ENCODE measurements at places on chromosomes 1 and 21.

DNA sequence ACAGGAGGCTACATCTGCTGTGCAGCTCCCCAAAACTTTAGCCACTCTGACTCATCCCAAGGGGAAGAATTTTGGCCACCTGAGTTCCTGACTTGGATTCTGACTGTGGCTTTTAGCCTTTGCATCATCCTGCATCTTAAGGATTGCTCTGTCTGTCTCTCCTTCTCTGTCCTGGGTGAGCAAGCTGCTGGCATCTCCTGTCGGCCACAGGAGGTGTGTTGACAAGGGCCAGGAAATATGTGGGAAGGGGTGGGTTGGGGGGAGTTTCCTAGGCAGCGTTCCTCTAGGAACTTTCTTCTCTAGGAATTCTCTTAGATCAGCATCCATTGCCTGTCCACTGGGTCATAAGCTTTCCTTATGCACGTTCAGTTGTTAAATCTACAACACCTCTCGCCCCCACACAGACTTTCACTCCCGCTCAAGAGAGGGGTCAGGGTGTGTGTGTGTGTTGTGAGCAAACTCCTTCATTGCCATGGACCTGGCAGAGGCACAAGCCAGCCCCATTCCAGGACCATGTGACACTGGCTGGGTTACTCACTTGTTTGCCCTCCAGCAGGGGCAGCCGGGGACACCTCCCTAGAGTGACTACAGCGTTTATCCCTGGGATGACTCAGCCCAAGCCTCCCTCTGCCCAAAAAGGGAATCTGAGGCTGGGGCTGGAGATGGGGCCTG lies 145.0 kb upstream of the DUSP10 start:
- H3K36me3 ChIP-seq = no peaks in the 10 kb centered on the region
- H3K27me3 ChIP-seq = no peaks in the 10 kb centered on the region
- peaks cover 28% of the 10 kb centered on the region for H3K4me1 ChIP-seq
- H3K27ac ChIP-seq = peak overlapping the region; percentile 72

DNA sequence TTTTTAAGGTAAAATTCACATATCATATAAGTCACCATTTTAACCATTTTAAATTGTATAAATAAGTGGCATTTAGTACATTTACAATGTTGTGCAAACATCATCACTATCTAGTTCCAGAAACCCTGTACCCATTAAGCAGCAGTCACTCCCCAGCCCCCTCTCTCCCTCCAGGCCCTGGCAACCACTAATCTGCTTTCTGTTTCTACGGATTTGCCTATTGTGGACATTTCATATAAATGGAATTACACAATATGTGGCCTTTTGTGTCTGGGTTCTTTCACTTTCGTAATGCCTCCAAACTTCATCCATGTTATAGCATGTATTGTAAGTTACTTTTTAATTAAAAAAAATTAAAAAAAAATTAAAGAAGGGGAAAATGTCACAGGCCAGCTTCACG lies 58.0 kb upstream of the RAB3GAP2 start:
- H3K4me1 ChIP-seq = no peaks in the 10 kb centered on the region
- DNase-seq = no peak
- no peaks in the 10 kb centered on the region for H3K27me3 ChIP-seq
- H3K27ac ChIP-seq = no peak overlapping the region

DNA sequence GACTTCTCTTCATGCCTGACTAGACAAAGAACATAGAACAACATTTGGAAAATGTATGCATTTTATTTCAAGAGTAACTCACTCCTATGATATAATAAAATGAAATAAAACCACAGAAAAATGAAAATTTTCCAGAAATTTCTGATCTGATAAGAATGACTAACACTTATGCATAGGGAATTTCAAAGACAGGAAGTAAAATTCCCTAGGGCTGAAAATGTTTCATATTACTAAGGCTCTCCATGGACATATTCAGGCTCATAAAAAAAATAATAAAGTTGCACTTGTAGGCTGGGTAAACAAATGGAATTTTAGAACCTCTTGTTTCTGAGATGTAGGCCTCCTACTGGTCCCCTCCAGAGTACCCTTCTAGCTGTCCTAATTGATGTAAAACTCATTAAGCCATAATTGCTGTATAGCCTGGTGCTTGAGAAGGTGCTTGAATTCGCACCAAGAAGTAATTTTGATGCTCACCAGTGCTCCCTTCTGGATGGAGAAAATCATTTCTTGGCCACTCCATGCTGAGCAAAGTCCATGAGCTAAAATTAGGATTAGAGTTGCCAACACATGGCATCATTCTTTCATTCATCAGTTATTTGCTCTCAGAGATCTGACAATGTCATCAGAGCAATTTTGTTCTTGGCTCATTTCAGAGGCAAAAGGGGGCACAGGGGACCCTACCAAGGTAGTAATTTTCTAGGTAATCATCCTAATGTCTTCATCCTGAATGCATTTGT lies 641.0 kb upstream of the CAMK1G start:
- peaks cover 11% of the 10 kb centered on the region for H3K4me1 ChIP-seq
- no peak overlapping the region for H3K4me3 ChIP-seq
- H3K27me3 ChIP-seq = no peaks in the 10 kb centered on the region

DNA sequence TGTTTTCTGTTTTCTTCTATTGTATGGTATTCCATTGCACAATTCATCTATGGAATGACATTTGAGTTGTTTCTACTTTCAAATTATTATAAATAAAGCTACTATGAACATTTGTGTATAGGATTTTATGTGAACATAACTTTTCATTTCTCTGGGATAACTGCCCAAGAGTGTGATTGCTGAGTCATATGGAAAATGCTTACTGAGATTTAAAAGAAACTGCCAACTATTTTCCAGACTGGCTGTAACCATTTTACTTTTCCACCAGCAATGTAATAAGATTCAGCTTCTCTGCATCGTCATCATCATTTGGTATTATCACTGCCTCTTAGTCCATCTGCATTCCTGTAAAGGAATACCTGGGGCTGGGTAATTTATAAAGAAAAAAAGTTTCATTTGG lies 779.6 kb upstream of the PRMT6 start:
- no peak overlapping the region for H3K4me3 ChIP-seq
- DNase-seq = peak; percentile 9
- no peaks in the 10 kb centered on the region for H3K27me3 ChIP-seq
- no peaks in the 10 kb centered on the region for H3K4me1 ChIP-seq

GRCh38 chr1:66275601-66276023 lies 258.3 kb upstream of the SGIP1 start:
- no peaks in the 10 kb centered on the region for H3K27me3 ChIP-seq
- H3K4me1 ChIP-seq = peaks cover 40% of the 10 kb centered on the region
- no peak overlapping the region for H3K4me3 ChIP-seq

DNA sequence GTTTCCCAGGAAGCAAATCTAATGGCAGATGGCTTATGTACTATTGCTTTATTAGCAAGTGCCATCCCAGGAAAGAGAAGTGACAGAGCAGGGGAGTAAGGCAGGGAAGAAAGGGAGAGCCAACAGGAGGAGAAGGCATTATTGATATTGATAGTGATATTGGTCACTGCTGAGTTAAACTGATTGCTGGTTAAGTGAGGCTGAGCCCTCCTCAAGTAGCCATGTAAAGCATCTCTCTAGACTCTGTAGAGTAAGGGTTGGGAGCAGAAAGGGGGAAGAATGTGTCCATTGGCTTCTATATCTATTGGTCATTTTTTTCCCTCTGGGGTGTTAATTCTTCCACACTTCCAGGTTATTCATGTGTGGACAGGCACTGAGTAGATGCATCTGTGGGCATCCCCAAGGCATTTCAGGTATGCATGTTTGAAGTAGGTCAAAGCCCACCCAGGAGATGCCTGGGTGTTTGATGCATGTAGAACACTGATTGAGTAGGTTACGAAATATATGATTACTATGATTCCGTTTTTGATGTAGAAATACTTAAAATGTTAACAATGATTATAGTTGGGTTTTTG lies 290.5 kb upstream of the DPYD start:
- no peaks in the 10 kb centered on the region for H3K27me3 ChIP-seq
- no peak overlapping the region for H3K4me3 ChIP-seq
- DNase-seq = no peak
- no peaks in the 10 kb centered on the region for H3K36me3 ChIP-seq
- no peak overlapping the region for H3K27ac ChIP-seq
- peaks cover 21% of the 10 kb centered on the region for H3K4me1 ChIP-seq

DNA sequence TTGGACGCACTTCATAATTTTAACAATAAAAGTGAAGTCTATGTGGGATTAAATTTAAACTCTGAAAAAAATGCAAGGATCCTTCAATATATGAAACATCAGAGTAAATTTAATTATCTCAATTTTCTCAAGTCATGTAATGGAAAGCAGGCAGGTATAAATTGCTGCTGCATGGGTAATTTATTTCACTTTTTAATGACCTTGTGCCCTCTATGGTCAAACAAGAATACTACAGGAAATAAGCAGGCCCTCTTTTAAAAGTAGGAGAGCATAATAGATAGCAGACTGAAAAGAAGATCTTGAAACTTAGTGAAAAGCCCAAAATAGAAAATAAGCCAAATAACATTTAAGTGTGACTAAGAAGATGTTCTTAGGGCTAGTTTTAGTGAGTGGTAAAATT lies 22.9 kb downstream of the BCAS2 start:
- no peaks in the 10 kb centered on the region for H3K4me1 ChIP-seq
- no peaks in the 10 kb centered on the region for H3K27me3 ChIP-seq
- DNase-seq = peak; percentile 30
- no peak overlapping the region for H3K4me3 ChIP-seq
- no peak overlapping the region for H3K27ac ChIP-seq
- H3K36me3 ChIP-seq = no peaks in the 10 kb centered on the region

GRCh38 chr1:169236880-169237279 lies 130.4 kb downstream of the ATP1B1 start:
- no peaks in the 10 kb centered on the region for H3K36me3 ChIP-seq
- no peak for DNase-seq
- H3K4me1 ChIP-seq = peaks cover 16% of the 10 kb centered on the region
- H3K27me3 ChIP-seq = no peaks in the 10 kb centered on the region
- H3K27ac ChIP-seq = no peak overlapping the region

DNA sequence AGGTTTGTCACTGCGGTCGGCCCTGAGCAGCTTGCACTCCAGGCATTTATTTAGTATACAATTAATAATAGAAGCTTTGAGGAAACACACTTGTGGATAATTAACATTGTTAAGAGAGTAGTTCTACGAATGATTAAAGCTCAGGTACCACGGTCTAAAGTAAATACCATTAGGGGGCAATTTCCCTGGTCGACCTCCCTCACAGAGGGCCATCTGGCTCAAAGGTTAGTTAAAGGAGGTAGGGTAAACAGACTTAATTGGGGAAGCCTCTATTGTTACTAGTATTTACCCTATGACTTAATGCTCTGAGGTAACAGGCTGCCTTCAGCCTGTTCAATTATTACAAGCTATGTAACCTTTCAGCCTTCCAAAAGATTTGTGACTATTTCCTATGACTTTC lies 122.3 kb upstream of the SLC44A3 start:
- peak overlapping the region; percentile 71 for H3K27ac ChIP-seq
- no peaks in the 10 kb centered on the region for H3K36me3 ChIP-seq
- H3K4me1 ChIP-seq = peaks cover 37% of the 10 kb centered on the region
- H3K4me3 ChIP-seq = no peak overlapping the region
- no peaks in the 10 kb centered on the region for H3K27me3 ChIP-seq

DNA sequence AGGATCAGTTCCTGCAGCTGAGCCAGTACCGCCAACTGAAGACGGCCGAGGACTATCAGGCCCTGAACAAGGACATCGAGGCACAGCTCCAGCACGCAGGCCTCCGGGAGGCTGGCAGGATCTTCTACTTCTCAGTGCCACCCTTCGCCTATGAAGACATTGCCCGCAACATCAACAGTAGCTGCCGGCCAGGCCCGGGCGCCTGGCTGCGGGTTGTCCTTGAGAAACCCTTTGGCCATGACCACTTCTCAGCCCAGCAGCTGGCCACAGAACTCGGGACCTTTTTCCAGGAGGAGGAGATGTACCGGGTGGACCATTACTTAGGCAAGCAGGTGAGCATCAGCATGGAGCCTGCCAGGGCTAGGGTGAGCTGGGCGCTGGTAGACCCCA lies 10.7 kb downstream of the H6PD start:
- H3K36me3 ChIP-seq = no peaks in the 10 kb centered on the region
- DNase-seq = no peak
- H3K4me3 ChIP-seq = no peak overlapping the region
- no peaks in the 10 kb centered on the region for H3K27me3 ChIP-seq
- no peak overlapping the region for H3K27ac ChIP-seq
- peaks cover 4% of the 10 kb centered on the region for H3K4me1 ChIP-seq

DNA sequence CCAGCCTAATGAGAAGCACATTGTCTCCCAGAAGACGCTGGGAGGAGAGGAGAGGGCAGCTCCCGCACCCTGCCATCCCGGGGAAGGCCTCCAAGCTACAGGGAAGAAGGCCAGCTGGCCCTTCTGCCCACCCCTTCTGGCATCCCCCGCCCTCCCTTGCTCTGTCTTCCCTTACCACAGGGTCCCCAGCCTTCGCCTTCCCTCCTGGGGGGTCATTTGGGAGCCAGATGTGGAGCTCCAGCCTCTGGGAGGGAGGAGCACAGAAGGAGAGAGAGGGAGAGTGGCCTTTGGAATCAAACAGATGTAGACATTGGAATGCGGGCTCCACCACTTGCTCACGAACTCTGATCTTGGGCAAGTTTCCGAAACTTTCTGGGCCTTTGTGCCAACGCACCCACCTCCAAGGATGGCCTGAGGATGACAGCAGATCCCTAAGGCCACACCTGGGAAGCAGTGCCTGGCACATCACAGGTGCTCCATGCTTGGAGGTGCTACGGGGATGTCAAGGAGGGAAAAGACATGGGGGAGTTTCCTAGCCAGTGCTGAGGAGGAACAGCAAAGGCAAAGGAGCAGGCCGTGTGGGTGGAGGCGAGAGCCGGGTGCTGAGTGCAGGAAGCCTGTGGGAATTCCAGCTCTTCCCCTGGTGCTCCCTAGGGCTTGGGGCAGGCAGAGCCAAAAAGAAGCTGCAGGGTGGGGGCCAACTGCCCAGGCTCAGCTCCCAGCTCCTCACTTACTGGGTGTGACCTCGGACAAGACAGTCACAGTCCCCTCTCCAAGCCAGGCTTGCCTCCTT lies 23.1 kb upstream of the RSPO1 start:
- no peaks in the 10 kb centered on the region for H3K27me3 ChIP-seq
- no peak overlapping the region for H3K27ac ChIP-seq
- H3K36me3 ChIP-seq = no peaks in the 10 kb centered on the region

GRCh38 chr1:203662360-203662759 lies 35.7 kb downstream of the ATP2B4 start:
- no peak for DNase-seq
- peak overlapping the region; percentile 94 for H3K27ac ChIP-seq
- H3K4me3 ChIP-seq = no peak overlapping the region
- peaks cover 32% of the 10 kb centered on the region for H3K4me1 ChIP-seq
- H3K36me3 ChIP-seq = no peaks in the 10 kb centered on the region
- H3K27me3 ChIP-seq = no peaks in the 10 kb centered on the region

- H3K27me3 ChIP-seq = no peaks in the 10 kb centered on the region
- no peak overlapping the region for H3K4me3 ChIP-seq
- DNase-seq = no peak
- no peaks in the 10 kb centered on the region for H3K36me3 ChIP-seq
- no peak overlapping the region for H3K27ac ChIP-seq
- no peaks in the 10 kb centered on the region for H3K4me1 ChIP-seq
Measured at GRCh38 chr1:60847391-60847790, 235.0 kb upstream of the NFIA start.

- H3K4me3 ChIP-seq = no peak overlapping the region
- H3K4me1 ChIP-seq = no peaks in the 10 kb centered on the region
- H3K27me3 ChIP-seq = no peaks in the 10 kb centered on the region
Measured at GRCh38 chr1:171597203-171597602, 24.8 kb upstream of the MYOCOS start.

GRCh38 chr1:209634005-209634737 lies 18.1 kb downstream of the LAMB3 start:
- no peak overlapping the region for H3K4me3 ChIP-seq
- 0 out of 2 replicates have a peak, but pooled peaks cover 12% of the 10 kb centered on the region for H3K4me1 ChIP-seq
- H3K27ac ChIP-seq = no peak overlapping the region
- no peak for DNase-seq

- peak overlapping the region; percentile 33 for H3K4me3 ChIP-seq
- peaks cover 27% of the 10 kb centered on the region for H3K36me3 ChIP-seq
- H3K27ac ChIP-seq = no peak overlapping the region
- no peak for DNase-seq
- H3K27me3 ChIP-seq = no peaks in the 10 kb centered on the region
- peaks cover 57% of the 10 kb centered on the region for H3K4me1 ChIP-seq
Measured at GRCh38 chr1:39415553-39415952, 75.9 kb upstream of the BMP8A start.
